ENCODE measurements at places on chromosomes 7 and 10.

GRCh38 chr7:151724920-151725584, 151.9 kb downstream of the PRKAG2 start:
- no peak for DNase-seq

DNA sequence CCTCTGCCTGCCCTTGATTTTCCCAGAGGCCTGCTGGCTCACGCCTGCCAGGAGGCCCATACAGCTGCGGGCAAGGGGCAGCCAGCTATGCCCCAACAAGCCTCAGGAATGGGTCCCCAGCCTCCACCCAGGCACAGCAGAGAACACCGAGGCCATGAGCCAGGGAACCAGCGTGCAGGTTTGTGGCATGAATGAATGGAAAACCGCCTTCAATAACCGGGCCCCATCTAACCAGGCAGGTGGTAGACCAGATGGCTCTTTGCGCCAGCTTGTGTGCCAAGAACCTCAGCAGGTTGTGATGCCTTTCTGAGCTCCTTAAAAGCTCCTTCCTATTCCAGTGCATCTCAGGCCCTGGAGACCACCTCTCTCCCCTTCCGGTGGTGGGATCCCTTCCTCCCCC, 50.2 kb downstream of the ELFN1 start:
- DNase-seq: no peak

GRCh38 chr7:25459057-25459456, 230.8 kb upstream of the NPVF start:
- no peak for DNase-seq

DNA sequence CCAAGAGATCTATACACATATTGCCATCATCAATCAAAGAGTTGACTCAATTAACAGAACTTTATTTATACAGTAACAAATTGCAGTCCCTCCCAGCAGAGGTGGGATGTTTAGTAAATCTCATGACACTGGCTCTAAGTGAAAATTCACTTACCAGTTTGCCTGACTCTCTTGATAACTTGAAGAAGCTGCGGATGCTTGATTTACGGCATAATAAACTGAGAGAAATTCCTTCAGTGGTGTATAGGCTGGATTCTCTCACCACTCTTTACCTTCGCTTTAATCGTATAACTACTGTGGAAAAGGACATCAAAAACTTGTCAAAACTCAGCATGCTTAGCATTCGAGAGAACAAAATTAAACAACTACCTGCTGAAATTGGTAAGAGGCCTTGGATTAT, 45.3 kb downstream of the SHOC2 start:
- DNase-seq: no peak

GRCh38 chr10:114623661-114624294, 34.3 kb downstream of the ABLIM1 start:
- DNase-seq: no peak

GRCh38 chr10:110399965-110400933, 95.5 kb upstream of the SMNDC1 start:
- no peak for DNase-seq

- DNase-seq: no peak
These were observed 42.2 kb upstream of the SRGN start for GRCh38 chr10:69045441-69046300.

- DNase-seq: no peak
These were observed 249.6 kb downstream of the ELFN1 start for GRCh38 chr7:1919539-1920265.

- no peak for DNase-seq
These were observed 307.3 kb downstream of the THSD7A start for GRCh38 chr7:11524476-11525397.

GRCh38 chr10:71178880-71179279, 33.5 kb upstream of the UNC5B start:
- no peak for DNase-seq

DNA sequence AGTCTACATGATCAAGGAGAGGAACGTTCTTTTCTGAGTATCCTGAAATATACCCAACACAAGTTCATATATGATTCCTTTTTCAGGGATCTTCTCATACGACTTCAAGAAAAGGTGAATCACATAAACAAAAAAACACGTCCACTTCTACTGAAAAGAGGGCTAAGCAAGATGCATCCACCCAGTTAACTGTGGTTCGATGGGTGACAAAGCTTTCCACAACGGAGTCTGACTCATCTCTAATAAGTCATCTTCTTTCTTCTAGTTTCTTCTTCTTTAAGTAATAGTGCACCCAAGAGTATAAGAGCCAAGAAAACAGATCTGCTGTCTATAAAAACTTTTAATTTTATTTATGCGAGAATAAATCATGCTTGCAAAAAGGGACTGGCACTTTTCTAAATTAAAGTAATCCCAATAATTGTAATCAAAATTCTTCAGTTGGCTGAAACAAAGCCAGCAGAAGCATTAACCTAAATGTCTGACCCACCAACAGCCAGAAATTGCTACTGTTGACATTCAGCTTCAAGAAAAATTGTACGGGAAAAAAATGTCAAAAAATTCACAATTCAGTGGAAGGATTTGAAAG, 146.9 kb upstream of the ANK3 start:
- DNase-seq: no peak

DNA sequence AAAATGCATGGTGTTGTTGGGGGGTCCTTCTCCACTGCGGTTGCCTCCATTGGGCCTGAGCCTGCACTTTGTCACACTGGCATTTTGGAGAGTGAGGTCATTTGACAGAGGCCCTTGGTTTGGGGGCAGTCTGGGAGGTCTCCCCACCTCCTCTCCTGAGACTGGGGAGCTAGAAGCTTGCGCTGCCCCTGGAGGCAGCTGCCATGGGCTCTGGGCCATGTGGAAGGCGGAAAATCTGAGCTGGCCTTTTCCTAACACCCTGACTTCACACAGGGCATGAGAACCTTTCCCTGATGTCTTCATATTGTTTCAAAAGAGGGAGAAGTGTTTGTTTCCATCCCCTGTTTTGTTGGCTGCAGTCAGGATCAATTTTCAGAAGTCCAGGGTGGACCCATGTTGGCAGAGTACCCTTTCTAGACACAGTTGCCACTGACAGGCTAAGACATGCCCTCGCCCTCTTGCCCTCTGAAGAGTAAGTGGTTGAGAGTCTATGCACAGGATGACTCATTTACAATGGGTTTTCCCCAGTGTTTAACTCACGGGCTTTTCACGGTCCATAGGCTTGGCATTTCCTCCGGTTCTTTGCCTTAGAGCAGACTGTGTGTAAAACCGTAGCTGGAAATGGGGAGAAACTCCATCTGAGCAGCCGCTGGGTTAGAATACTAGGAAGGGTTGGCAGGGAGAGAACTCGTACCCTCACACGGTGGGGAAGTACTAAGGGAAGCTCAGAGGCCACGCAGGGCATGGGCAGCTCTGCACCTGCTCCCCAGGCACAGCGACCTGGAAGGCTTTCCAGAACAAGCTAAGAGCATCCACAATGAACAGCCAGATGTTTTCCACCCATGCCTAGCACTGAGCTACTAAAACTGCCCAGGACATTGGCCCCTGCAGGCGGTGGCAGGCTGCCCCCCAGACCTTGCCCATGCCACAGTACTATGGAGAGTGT, 655.0 kb downstream of the SDK1 start:
- DNase-seq: no peak

- no peak for DNase-seq
These were observed 15.1 kb downstream of the LRRC20 start for GRCh38 chr10:70367195-70367796.

- peak; percentile 56 for DNase-seq
These were observed 139.4 kb downstream of the EPC1 start for GRCh38 chr10:32207544-32207943.

DNA sequence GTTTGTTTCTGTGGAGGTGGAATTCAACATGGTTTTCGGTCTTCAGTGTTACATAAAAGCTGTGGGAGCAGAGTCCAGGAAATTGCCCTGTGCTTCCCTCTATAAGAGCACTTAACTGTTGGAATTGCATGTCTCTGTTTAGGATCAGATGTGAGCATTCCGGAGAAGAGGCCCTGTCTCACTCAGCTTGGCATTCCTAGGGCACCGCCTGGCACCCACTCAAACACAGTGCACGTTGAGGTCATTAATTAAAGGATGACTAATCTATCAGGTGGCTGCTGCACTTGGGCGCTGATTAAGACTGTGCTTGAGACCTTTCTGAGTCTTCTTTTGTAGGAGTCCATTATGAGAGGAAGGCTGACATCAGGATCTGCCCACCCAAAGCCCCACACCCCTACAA, 82.8 kb upstream of the VIPR2 start:
- DNase-seq: no peak

- DNase-seq: no peak
These were observed 188.6 kb downstream of the DIP2C start for GRCh38 chr10:500876-501275.

DNA sequence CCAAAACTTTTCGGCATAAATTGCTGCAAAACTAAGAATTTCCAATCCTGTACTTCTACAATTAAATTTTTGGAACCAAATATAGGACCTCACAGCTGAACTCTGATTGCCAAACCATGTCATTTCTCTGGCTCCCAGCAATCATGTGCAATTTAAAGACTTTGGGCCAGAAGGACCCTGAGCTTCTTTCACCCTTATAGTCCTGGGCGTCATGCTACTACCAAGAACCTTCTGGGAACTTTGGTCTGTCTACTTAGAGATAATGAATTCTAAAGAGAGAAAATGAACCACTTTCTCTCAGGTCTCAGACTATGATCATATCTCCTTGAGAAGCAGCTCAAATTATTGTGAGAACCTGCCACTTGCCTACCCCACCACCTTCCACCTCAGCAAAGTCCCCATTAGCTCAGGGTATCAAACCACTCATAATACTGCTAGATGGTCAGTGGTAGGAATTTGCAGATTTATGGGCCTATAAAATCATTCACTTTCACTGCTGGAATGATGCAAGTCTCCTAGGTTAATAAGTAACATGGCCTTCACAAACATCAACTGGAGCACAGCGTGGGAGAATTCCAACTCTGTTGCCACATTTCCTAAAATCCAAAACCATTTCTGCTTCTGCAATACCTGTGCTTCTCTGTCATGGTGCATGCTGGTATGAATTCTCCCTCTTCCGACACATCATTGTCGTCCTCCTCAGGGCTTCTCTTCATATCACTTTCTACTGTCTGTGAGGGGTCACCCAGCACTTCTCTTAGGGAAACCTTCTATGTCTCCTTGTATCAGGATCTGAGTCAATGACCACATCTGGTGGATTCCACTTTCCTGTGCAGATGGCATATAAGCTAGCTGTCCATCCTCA, 6.6 kb upstream of the WDR91 start:
- DNase-seq: no peak

- DNase-seq: no peak
These were observed 94.3 kb downstream of the THSD7A start for GRCh38 chr7:11737723-11738122.

DNA sequence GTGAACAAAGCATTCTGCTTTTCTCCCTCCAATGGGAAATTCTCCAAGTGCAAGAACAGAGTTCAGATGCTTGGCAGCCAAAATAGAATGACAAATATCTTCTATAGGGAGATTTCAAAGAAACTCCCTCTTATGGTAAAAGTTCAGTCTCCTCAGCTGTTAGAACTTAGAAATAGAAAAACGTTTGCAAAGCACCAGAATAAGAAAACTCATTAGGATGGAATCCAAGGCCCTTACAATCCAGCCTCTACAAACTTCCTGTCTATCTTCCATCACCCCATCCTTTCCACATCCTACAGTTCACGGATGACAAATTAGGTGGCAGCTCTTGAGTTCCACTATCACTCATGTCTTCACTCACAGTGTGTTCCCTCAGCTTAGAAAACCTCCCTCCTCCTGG, 25.7 kb downstream of the FAM13C start:
- DNase-seq: no peak

DNA sequence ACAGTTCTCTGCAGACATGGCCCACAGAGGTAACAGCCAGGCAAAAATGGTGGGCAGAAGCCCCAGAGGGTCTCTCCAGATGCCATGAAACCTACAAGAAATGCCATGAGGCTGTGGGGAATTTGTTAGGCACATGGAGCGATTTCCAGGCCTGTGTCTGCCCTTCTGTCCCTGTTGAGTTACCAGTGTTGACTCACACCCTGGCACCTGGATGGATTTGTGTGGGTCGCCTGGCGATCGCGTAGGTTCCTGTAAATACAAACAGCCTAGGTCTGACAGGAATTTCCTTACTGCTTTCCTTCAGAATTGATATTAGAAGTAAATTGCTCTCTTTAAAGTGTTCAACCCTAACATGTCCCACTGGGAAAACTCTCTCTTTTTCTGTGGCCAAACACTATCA, 164.9 kb upstream of the EEPD1 start:
- DNase-seq: no peak

- DNase-seq: no peak
These were observed 2.6 kb upstream of the ZNF853 start for GRCh38 chr7:6612819-6613218.

DNA sequence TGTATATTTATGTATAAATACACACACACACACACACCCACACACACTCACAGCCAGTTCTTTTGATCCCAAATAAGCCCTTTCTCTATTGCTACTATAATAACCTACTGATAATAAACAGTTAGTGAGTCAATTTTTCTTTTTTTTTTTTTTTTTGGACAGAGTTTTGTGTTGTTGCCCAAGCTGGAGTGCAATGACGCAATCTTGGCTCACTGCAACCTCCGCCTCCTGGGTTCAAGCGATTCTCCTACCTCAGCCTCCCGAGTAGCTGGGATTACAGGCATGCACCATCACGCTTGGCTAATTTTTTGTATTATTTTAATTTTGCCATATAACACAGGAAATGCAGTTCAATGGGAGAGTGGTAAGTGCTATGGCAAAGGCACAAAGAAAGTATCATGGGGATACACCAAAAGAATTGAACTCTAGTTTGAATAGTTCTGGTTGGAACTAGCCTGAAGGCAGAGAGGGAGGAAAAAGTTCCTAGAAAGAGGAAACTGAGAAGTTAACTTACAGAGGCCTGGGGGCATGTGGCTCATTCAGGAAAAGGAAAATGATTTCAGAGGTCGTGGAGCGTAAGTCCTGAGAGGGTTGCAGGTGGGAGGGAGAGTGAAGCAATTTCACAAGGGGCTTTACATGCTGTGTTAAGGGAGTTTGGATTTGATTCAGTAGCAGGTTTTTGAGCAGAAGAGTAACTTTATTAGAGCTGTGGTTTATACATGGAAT, 44.4 kb upstream of the JCAD start:
- no peak for DNase-seq

DNA sequence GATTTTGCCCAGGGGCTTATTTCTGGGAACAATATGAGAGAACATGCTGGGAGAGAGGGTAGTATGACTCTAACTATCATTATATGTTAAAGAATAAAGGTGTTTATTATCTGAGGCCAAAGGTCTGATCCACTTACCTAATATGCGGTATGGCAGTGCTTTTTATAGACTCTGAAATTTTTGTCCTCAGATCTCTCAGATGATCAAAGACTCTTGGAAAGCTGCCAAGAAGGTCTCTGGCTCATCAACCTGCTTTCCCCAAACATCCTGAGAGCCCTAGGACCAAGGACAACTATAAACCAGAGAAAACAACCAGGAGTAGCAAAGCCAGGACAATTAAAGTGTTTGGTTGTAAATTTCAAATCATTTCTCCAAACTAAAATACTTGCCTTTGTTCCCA, 255.7 kb upstream of the LRRN3 start:
- DNase-seq: no peak

Data from endothelial cell (in vitro differentiated cells).